ENCODE measurements at places on chromosomes 11 and 22.
A peak's percentile ranks its signal among the peaks of the same experiment; 100 is the strongest.

- DNase-seq = no peak
Observed at GRCh38 chr11:19351426-19351825, 110.7 kb upstream of the E2F8 start.

DNA sequence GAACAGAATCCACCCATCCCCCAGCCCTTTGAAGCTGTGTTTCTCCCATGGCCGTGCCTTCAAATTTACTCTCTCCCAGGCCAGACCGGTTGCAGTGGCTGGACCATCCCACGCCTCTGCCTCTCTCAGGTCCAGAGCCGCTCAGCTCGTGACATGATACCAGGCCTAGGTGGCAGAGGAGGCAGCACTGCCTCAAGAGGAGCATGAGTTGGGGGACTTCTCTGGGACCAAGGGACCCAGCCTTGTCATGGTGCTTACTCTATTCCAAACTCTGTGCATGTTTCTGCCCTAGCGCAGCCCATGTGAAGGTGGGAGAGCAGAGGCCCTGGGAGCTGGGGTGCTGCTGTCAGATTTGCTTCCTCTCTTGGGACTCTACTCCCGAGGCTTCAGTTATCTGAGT lies 51.0 kb downstream of the TRAF6 start:
- no peak for DNase-seq

- DNase-seq = no peak
Observed at GRCh38 chr11:109197656-109198055, 224.3 kb upstream of the C11orf87 start.

DNA sequence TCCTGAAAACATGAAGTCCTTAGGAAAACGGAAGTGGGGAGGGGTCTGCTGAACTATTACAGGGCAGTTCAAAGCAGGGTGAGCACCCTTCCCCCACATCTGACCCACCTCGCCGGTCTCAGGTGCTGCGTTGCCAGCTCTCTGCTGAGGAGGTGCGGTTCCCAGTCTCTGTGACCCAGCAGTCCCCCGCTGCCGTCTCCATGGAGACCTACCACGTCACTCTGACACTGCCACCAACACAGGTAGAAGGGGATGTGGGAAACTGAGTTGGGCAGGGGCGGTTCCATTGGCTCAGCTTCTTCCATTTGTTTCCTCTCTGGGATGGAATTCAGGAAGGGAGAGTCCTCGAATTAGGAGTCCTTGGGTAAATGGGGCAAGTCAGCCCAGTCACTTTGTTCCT lies 3.3 kb downstream of the C2CD2L start:
- DNase-seq = no peak

DNA sequence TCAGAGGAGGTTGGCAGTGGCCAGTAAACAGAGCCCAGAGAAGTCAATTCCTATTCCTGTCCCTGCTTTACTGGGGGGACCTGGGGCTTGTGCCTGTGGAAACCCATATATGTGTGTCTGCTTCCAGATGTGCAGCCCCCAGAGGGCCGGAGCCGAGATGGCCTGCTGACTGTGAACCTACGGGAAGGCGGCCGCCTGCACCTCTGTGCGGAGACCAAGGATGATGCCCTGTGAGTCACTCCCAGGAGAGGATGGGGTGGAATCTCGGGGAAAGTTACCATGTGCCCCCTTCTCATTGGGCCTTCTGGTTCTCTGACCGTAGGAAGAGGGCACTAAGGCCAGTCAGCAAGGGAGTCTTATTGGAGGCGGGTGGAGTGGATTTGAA lies 5.3 kb downstream of the PLEKHB1 start:
- DNase-seq = no peak

DNA sequence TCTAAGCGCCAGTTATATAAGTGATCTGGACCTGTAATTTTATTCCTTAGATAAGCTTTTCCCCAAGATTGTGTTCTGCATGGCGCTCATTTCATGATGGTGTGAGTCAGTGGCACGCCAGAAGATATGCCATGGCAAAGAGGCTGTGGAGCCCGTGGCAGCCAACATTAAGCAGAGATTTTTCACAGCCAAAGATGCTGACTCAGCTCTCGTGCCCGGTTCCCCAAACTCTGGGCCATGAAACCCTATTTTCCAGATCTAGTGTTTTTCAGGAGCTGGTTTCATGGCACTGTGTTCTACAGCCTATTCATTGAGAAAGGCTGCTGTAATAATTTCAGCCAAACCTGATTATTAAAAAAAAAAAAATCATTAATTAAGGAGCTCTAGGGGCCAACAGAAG lies 15.4 kb upstream of the LINC01488 start:
- no peak for DNase-seq

GRCh38 chr11:134791102-134791501 lies 379.1 kb upstream of the B3GAT1 start:
- DNase-seq = no peak

DNA sequence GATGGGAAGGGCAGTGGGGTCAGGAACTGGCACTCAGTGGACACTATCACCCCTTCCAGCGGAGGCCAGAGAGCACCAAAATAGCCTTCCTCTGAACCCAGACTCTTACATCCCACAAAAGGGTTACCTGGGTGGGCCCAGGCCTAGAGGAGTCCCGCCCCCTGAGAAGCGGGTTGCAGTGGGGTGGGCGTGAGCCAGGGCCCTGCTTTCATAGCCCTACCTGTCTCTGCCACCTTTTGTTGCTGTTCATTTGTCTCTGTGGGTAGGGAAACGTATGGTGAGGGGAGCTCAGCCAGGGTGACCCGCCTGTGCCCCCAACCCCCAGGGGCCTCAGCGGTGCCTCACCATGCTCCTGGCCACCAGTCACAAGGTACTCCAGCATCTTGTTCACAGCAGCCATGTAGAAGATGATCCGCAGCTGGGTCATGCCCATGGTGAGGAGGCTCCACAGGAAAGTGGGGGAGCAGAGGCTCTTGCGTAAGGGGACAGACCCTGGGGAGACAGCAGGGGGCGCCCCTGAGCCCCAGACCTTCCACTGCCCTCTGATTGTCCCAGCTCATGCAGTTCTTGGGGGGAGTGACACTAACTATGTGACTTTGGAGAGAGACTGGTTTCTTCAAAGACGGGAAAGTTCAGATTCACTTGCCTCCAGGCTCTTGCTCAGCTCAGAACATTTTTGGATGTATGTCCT lies 24.0 kb downstream of the SLC43A1 start:
- no peak for DNase-seq

GRCh38 chr22:39480557-39480956 lies 21.5 kb upstream of the MIEF1 start:
- no peak for DNase-seq

DNA sequence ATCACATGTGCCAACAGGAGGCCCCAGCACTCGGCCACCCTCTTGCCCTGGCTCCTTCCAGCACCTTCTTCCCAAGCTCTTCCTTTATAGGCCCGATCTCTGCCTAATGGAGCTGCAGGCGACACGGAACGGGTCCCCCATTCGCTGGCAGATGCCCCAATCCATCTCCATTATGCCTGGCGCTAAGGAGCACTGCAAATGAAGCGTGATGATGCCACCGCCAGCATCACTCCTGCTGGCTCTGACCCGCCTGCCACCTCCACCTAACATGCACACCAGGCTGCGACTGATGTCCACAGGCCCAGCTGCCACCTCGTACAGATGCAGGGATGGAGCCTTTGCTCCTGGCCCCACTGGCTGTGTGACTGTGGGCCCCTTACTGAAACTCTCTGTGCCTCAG lies 33.5 kb downstream of the ELFN2 start:
- no peak for DNase-seq

DNA sequence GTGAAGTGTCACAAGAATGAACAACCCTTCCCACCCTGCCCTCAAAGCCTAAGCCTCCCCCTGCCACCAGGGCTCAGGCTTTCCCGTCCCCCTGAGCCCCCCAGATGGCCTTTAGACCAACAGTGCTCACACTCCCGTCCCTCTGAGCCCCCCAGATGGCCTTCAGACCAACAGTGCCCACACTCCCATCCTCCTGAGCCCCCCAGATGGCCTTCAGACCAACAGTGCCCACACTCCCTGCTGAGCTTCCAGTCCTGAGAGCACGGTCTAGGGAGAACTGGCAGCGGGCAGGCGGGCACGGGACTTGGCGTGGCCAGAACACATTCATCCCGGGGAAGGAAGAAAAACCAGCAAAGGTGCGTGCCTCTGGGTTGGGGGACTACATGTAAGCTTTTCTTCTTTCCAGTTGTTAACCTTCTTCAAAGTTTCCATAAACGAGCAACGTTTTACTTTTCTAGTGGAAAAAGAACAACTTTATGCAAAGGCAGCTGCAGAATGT lies 2.5 kb downstream of the MRGPRG start:
- no peak for DNase-seq

DNA sequence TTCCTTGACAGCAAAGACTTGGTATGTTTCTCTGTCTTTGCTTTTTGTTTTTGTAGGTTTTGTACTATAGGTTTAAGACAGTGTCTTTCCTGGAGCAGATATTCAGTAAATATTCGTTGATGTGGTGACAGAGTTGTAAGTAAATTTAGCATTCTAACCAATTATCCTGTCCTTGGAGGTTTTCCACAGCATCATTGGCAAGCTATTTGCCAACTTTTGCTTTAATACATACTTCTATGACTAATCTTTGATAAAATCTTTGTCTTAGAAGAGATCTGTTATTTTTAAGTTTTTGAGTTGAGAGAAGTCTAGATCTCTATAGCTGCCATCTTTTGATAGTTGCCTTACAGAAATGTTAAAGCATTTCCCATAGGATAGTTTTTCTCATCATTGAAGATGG lies 3.8 kb downstream of the USP47 start:
- DNase-seq = no peak

GRCh38 chr11:75481922-75482606 lies 43.7 kb downstream of the GDPD5 start:
- DNase-seq = no peak

DNA sequence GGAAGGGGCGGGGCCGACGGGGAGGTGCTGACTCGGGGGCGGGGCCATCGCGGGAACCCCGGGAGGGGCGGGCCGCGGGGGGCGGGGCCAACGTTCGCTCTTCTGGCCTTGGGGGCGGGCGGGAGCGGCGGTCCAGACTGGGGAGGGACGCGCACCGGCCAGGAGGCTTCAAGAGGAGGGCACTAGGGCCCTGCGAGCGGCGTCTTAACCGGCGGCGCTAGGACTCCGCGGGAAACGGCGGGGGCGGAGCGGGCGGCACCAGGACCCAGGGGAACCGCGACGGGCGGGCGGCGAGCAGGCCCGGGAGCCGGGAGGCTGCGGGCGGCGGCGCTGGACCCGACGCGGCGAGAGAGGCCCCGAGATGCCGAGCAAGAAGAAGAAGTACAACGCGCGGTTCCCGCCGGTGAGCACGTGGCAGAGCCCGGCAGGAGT lies at the start of gene DRAP1:
Gene DRAP1, plus strand, starts transcription at position 286 of the 432 bp plus-strand sequence. Its CDS starts 76 bp downstream, at position 362.
- DNase-seq = peak; percentile 99

DNA sequence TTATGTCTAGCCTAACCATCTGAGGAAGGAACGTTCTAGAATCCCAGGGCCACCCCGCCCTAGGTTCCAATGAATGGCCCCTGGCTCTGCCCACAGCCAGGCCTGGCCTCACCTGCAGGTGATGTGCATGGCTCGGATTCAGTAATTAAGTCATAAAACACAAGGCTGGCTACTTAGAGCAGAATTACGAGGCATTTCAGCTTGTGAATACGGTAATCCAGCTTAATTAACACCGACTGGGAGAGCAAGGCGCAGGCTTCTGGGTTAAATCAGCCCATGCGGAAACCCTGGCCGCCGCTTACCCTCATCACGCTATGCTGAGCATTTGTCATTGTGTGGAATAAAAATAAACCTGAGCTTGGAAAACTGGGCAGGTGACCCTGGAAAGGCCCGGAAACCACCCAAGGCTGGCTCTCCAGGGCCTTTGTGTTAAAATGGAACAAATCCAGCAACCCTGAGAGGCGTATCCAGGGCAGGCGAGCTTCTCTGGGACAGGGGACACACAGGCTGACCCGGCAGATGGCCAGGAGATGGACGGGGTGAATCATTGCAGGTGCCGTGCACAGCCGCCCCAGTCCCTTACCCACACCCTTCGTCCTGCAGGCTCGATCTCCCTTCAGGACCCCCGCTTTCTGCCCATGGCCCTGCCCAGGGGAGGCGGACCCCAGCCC lies 220.2 kb downstream of the CTTN start:
- DNase-seq = no peak

DNA sequence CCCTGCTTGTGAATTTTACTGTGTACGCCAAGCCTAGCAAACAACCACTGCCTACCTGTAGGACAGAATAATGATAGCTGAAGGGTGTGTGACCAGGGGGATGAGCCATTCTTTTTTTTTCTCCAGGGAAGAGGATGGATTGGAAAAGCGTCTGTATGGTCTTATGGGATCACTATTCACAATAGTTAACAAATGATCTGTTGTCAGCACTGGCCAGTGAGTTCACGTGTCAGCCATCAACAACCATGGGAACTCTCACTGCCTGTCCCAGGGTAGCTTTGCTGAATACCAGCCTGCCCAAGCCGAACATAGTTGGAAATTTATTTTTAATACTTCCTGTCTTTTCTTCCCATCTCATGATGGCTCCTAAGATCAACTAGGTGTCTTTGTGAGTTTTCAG lies 170.2 kb downstream of the ST3GAL4 start:
- DNase-seq = no peak

- DNase-seq = no peak
Observed at GRCh38 chr11:117385471-117385870, 57.8 kb downstream of the CEP164 start.

DNA sequence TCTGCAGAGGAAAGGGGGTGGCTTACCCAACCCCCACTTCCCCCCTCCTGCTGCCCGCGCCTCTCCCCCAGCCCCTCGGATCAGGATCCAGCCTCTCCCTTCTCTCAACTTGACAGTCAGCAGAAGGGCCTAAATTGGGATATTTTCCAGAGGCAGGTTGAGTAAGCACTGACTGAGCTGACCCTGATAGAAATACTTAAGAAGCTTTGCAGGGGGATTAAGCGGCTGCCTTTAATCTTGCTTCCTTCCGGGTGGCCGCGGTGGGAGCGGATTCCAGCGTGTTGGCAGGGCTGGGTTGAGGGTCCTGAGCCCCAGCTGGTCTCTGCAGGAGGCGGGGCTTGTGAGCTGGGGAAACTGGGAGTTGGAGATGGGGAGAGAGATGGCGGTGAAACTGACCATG lies 445.2 kb downstream of the NTM start:
- DNase-seq = no peak

GRCh38 chr22:37343348-37343747 lies 61.0 kb downstream of the CYTH4 start:
- peak; percentile 21 for DNase-seq

GRCh38 chr22:31045900-31046538 lies 35.1 kb upstream of the SMTN start:
- no peak for DNase-seq

- DNase-seq = no peak
Observed at GRCh38 chr11:7892840-7893254, 38.2 kb downstream of the OR10A6 start.

- DNase-seq = no peak
Observed at GRCh38 chr22:31046539-31047226, 34.4 kb upstream of the SMTN start.

DNA sequence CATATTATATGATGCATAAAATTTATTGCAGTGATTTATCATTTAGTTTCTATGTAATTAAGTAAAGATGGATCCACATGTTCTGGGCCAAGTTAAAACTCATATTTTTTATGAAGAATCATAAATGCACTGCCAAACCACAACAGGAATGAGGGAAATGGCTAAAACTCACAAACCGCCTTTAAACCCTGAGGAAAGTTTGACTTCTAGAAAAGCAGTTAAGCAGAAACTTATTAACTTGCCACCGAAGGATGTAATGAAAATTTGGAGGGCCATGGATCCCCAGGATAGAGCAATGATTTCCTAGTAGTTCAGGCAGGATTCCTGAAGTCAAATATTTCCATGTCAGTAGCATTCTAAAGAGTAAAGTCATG lies 218.3 kb upstream of the CTSC start:
- no peak for DNase-seq

All from amygdala (tissue), 56 donors.